Cerebellar nuclear complex (tissue), 1 donor: ENCODE measurements at places on chromosomes 4 and X.

DNA sequence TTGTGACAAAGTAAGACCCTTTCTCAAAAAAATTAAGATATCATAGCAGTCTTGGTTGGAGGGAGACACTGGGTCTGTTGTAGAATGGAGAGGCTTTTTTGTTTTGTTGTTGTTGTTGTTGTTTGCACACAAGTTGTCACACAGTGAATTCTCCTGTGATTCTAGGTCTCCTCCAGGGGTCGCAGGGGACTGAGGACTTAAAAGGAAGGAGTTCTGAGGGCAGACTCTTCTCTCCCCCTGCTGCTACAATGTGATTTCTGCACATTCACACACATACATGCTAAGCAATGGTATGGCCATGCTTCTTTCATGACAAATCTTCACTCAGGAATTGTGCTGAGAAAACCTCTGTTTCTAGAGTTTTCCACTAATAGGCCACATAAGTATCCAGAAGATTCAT lies 71.1 kb downstream of the ZNF732 start:
- no peak for DNase-seq

- no peak for DNase-seq
Observed at GRCh38 chr4:17447056-17447455, 64.8 kb downstream of the QDPR start.

- no peak for DNase-seq
Observed at GRCh38 chrX:19065535-19065934, 56.7 kb downstream of the ADGRG2 start.

- DNase-seq = no peak
Observed at GRCh38 chr4:39353478-39354253, 12.5 kb downstream of the RFC1 start.

DNA sequence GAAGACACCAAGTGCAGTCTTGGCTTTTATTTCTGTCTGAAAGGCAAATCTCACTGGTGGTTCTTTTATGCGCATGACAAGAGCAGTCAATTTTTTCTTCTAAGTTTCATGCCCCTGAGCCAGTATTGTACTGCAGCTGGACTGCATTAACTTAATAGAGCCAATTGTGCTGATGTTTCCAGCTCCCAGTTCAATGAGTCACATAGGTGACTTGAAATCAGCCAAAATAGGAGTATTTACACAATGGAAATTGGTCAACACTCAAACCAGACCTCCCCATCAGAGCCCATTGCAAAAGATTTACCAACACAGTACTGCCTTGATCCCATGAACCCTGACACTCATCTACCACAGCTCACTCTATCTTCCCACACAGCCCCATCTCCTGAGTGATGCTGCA lies 100.3 kb upstream of the GUCY1A1 start:
- no peak for DNase-seq

GRCh38 chr4:184288451-184289178 lies 70.9 kb upstream of the ENPP6 start:
- no peak for DNase-seq

GRCh38 chrX:41332005-41332404 lies 2.0 kb upstream of the DDX3X start:
- DNase-seq = no peak

GRCh38 chr4:79613269-79613935 lies 205.4 kb upstream of the GK2 start:
- DNase-seq = no peak

GRCh38 chr4:150310159-150310895 lies 232.1 kb downstream of the DCLK2 start:
- no peak for DNase-seq

DNA sequence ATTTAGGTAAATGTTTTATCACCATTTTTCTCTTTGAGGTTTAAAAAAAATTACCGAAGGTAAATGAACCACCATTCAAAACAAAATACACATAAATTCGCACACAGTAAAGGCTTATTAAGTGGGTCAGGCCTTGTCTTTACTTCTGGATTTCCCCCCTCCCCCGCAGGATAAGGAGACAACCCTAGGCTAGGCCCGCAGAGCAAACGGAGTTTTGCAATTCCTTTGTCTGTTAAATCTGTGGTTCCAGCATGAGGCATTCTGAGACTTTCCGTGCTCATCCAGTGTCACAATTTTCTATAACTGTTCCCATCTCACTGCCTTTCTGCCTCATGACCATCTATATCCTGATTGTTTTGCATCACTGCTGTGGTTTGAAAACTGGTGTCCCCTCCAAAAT lies 307.4 kb downstream of the DCHS2 start:
- no peak for DNase-seq

DNA sequence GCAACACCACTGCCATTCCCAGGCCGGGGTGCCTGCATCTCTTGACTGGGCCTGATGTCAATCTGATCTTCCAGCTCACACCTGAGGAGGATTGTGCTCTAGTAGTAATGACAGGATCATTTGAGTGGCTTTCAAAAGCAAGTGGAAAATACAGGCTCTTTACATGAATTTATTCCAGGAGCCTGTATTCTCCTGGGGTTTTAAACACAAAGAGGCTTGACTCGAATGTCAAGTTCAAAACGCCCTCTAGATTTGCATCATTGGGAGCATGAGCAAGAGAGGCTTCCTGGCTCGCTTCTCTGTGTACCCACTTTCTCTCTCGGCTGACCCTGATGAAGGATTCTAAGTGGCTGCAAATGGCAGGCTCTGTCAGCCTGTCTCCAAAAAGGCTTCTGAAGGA lies 199.5 kb upstream of the PUDP start:
- no peak for DNase-seq

DNA sequence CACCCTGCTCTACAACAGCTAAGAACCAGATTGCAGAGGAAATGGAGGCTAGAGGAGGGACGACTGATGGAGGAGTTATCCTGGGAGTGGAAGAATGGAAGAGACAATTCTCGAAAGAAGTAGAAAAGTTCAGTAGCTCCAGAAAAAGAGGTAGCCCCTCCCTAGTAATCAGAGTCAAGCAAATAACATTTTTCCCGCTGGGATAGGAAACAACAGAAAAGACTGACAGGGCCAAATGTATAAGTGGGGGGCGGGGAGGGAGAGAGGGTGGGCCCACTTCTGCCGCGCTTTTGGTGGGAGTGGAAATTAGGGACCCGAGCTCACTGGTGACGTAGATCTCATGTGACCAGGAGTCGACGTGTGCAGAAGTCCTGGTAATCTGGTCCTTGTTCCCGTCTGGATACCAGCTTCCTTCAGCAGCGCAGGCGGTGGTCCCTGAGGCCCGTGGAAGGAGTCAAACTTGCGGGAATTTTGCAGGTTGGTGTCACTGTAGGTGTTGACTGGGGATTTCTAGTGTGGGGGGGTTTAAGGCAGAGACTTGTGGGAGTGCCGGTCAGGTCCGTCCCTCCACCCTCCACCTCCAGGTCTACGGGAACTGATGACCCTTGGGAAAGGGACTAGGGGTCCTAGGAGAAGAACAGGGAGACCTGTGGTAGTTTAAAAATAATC lies at the start of gene TCEAL9:
TCEAL9 (plus strand) TSS at position 377 of the 669 bp plus-strand sequence. CDS start 1,179 bp downstream, outside the sequence.
- DNase-seq = peak; percentile 38
